Natural killer cell (primary cell): ENCODE measurements at places on chromosomes 6 and 20.
A peak's percentile ranks its signal among the peaks of the same experiment; 100 is the strongest.

DNA sequence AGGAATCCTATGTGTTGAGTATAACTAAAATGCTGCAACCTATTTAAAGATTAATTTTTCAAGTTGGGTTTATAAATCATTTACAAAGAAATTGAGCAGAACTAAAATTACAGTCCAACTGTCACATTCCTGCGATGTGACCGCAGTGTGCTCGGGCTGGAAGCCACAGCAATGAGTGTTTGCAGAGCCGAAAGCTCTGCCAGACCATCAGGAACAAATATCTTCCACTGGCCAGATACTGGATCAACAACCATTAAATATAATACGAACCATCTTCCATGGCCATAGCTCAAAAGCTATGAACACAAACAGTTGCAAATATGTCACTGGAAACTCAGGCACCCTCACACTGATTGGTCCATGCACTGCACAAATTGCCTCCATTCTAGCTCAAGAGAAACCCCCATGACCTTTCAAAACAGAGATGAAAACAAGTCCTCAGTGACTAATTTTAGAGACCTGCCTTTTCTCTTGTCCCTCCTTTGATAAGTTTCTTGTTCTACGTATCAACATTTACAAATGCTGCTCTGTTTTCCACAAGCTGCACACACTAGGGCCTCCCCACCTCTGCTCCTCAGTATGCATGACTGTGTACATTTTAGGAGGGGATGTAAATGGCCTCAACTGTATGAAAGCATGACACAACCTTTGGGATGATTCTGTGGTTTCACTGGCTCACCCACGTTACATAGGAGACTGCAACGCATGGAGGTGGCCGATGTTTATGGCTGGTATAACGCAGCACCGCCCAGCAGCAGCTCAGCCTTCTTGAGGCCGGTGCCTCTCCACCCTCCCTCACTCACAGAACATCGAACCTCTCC lies 171.7 kb downstream of the WDR27 start:
- peak; percentile 27 for DNase-seq

DNA sequence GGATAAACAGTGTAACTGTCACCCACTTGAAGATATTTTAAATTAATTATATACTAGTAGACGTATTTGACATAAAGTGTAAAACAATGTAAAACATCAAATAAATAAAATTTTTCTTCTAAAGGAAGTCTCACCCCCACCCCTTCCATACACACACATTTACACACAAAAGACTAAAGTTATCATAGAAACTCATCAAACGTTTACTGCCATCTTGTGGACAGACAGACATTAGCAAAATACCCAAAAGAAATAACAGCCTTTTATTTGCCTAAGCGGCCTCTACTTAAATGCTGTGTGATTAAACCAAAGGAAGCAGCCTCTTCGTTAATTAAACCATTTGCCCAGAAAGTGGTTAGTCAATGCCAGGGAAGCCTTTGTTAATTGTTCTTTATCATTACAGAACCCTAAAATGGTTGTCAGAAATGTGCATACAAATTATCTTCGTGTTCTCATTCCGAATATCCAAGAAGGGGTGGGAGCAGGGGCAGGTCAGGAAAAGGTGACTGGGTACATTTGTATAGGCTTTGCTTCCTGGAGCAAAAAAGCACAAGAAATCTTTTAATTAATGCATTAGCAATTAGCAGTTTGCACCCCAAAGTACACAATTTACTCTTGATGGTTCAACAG lies 176.2 kb upstream of the SASH1 start:
- DNase-seq: no peak

GRCh38 chr6:156780962-156781853 lies 4.0 kb downstream of the ARID1B start:
- no peak for DNase-seq

DNA sequence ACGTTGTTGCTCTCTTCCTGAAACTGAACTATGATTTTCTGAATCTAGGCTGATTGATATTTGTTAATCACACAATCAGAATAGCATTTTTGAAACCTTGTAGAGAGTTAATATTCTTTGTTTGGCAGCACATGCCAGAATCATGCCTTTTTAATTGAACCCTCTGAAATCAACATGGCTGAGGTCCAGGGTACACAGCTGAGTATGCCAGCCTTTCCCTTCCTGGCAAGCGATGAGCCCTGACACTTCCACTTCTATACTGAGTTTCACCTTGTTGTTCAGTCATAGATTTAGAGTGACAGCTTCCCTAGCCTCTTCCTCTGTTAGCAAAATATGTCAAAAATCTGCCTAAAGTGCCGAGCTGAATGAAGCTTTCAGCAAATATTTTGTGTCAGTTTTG lies 6.8 kb downstream of the HDDC2 start:
- DNase-seq: no peak

DNA sequence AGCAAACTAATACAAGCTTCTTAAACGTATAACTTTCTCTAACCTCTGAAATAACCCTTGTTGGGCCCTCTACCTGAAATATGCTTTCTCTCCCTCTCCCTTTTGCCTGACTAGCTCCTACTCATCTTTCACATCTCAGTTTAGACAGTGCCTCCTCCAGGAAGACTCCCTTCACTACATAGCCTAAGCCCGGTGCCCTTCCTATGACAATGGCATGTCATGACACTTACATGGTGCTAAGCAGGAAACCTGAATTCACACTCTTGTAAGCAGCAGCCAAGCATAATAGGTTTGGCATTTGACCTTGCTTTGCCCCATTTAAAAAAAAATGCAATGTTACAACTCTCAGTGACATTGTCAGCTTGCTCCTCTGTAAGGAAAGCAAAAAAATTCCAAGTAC lies 33.1 kb upstream of the FBXL4 start:
- DNase-seq: no peak

DNA sequence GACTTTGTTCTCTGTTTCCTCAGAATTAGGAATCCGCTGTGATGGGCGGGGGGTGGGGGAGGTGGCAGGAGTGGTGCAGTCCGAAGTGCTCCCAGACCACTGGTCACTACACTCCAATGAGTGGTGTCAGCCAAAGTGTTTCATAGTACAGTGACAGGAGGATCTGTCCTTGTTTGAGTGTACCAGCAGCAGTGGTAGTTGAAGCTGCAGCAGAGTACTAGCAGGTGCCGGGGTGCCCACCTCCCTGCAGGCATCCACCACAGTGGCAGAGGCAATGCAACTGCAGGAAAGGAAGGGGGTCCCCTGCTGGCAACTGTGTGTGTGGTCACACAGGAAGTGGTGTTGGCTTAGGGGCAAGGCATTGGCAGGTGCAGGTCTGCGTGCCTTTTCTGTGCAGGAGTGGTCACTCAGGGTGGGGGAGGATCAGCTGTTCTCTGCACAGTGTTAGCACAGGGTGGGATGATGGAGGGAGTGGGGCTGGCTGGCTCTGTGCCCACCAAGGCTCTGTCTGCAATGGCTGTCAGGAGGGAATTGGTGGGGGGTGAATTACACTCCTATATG lies 9.7 kb downstream of the HLA-DOB start:
- no peak for DNase-seq

DNA sequence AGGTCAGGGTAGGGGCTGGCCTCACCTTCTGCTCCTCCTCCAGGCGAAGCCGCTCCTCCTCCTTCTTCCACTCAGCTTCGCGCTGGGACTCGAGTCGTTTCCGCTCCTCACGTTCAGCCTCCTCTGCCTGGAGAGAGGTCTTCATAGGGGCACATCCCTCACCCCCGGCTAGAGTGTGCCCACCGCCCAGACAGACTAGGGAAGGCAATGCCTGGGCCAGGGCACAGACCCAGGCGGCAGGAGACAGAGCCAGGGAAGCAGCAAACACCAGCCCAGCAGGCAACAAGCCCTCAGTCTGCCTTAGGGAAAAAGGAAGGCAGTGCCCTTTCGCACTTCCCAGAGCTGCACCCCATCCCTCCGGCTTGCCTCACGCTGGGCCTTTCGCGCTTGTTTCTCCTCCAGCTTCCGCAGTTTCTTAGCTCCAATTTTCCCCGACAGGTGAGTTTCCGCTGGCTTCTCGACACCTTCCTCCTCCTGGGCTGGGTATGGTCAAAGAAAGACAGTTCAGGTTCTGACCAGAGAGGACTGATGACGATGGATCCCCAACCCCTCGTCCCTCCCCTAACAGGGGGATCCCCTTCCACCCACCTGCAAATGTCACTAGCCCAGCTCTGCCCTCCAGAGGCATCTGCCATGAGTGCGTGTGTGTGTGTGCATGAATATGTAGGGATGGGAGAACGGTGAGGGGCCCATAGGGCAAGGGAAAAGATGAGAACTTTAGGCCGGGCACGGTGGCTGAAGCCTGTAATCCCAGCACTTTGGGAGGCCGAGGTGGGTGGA lies 4.3 kb downstream of the DDRGK1 start:
- DNase-seq: no peak

GRCh38 chr6:5058254-5058653 lies 26.9 kb upstream of the PPP1R3G start:
- DNase-seq: no peak
